ENCODE measurements at places on chromosomes 12 and 14.
A peak's percentile ranks its signal among the peaks of the same experiment; 100 is the strongest.

GRCh38 chr14:74941676-74942097 lies 13.7 kb downstream of the PGF start:
- DNase-seq, result peak; percentile 43

GRCh38 chr14:103699901-103700752 lies 15.1 kb downstream of the XRCC3 start:
- no peak for DNase-seq

- no peak for DNase-seq
Measured at GRCh38 chr12:95343461-95344230, 126.0 kb downstream of the VEZT start.

- no peak for DNase-seq
Measured at GRCh38 chr12:111685322-111685810, 390 bp downstream of the BRAP start.

- peak; percentile 29 for DNase-seq
Measured at GRCh38 chr12:121992059-121992879, 29.4 kb upstream of the BCL7A start.

DNA sequence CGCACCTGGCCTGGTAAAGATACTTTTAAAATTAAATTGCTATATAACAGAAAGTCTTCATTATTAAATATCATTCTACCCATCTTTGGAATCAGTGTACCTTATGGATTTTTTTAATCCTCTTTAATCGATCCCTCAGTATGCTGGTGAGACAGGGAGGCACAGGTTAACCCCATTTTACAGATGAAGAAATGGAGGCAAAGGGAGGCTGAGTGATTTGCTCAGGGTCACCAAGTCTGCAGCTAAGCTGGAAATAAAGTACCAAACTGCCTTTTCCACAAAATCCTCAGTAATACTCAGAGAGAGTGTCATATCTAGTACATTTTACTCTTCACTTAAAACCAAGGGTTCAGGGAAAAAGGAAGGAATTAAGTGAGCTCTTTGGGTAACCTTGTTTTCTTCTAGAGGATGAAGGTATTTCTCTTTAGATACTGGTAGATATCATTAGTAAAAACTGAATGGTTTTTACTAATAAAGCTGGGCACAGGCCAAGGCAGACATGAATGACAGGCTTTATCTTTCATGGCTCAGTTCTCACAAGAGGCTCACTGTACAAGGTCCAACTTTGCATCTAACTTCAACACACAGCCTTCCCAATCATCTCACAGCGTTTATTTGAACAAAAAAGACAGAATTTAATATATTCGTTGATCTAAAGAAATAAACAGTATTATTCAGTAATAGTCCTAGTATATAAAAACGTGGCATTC lies 35.3 kb upstream of the TTC7B start:
- DNase-seq, result no peak

DNA sequence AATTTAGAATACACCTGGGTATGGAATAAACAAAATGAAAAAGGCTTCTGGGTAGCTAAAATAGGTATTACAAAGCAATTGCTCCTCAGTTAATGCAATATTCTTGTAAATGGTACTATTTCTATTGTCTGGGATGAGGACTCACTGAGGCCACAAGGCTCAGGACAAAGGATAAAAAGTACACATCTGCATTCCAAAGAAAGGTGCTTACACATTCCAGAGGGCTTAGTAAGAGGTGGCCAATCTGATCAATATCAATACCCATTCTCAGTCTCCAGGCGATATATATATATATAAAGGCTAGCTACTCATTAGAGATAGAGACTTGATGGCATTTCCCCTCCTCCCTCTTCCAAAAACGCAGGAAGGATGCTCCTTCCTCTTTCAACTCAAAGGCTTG lies 43.8 kb downstream of the ATXN7L3B start:
- DNase-seq, result no peak

DNA sequence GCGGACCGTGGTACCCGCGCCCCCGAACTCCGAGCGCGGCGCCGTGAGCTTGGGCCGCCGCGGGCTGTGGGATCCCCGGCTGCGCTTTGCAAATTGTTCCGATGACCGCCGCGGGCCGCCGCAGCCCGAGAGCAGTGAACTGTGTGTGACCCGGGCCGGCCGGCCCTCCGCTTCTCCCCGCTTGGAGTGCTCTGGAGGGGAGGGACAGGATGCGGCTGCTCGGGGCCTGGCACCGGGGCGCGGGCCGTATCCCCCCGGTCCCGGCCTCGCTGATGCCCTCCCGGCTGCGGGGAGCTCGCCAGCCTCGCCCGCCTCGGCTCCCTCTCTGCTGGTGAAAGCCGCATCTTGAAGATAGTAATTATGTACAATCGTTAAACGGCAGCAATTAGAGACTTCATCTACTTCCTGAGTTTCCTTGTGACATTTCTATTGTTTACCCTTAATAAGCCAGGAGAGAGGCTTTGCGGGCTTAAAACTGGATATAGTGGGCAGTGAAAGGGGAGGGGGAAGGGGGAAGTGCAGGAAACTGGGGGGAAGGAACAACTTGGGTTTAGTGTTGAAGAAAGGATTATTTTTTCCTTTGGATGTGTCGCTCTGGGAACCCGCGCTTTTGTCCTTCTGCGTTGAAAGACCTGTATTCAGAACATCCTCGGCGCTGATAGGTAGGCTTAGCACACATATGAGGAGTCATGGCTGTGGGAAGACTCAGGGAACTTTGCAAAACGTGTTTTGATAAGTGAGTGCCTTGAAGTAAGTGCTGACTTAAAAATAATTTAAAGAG lies 1.2 kb downstream of the PELI2 start:
- DNase-seq, result no peak

- DNase-seq, result no peak
Measured at GRCh38 chr14:92670643-92671366, 77.6 kb downstream of the LGMN start.

- no peak for DNase-seq
Measured at GRCh38 chr12:11758087-11758486, 108.6 kb downstream of the ETV6 start.

DNA sequence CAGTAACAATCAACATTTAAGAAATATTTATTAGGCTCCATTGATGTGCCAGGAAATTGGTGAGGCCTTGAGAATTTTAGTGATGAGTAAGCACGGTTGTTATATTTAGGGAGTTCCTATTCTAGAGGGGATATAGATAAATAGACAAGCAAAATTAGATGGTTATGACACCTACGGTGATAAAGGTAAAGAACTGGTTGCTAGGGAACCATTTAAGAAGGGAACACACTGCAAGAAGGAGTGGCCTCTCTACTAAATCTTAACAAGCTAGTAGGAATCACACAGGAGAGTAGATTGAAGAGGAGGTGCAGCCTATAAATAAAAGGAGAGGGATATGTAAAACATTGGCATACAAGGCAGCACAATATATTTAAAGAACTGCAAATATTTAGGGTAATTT lies 155.2 kb downstream of the LRIG3 start:
- DNase-seq, result no peak

DNA sequence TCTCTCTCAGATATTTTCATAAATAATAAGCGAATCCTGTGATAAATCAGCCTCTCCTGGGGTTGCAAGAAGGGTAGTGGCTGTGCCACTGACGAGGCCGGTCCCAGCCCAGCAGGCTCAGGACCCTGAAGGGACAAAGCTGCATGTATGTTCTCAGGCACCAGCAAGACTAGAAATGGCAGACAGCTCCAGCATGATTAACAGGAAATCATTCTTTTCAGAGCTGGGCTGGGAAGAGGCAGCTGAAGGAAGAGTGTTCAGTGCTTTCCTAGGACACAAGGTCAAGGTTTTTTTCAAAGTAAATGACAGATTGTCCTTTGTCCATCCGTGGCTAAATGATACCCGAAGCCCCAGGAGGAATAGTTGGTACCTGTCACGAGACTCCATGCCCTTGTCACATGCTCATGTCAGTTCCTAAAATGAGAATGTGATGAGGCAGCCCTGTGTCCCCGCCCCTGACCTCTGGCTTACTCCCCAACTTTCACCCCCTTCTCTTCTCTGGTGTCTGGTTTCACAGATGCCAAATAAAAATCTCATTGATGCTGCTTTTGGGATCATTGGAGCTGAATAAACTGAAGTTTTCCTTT lies 65.1 kb downstream of the PPP1R36 start:
- DNase-seq, result no peak

GRCh38 chr14:40232302-40232701 lies 800.1 kb upstream of the FBXO33 start:
- no peak for DNase-seq

DNA sequence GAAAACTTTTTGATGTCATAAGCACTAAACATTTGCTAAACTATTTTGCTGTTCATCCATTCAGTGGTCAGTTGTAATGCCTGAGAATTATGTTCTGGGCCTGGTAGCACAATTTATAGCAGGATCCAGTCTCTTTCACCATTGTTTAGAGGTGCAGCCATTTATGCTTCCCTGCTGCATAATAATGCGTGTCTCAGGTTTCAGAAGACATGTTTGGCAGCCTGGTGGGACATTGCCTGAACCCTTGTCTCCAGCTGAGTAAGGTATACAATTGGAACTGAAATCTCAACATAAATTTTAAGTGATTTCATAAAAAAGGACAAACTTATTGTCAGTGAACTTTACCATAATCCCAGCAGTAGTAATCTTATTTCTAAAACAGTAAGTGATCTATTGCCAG lies 94.8 kb downstream of the POLR3B start:
- no peak for DNase-seq

DNA sequence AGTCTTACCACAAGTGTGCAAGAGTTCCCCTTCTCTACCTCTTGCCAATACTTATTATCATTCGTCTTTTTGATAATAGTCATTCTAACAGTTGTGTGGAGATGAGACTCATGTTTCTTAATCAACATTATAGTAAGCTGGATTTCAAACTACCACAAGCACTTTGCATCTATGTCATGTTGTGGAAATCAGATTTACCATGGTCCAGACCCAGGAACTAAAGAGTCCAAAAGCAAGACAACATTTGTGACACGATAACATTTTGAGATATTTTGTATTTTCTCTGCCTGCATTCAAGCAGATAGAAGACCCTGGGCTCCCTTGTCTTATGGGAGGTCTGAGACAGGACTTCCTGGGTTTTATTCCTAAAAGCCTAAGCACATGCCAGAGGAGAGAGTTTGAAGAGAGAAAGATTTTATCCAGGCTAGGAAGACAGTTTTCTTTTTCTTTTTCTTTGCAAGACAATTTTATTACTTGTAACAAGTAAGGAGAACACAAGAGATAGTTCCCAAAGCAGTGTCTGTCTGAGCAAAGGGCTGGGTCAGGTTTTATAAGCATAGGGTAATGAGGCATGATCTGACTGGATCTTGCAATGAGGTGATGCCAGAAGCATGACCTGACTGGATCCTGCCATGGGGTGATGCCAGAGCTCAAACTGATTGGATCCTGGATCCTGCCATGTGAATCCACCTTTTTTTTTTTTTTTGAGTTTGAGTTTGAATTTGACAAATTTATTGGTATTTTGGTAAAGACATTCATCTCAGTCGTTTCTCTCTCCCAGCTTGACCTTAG lies 180.5 kb upstream of the HMGA2 start:
- DNase-seq, result no peak

- DNase-seq, result no peak
Measured at GRCh38 chr14:30648471-30648870, 26.4 kb downstream of the SCFD1 start.

DNA sequence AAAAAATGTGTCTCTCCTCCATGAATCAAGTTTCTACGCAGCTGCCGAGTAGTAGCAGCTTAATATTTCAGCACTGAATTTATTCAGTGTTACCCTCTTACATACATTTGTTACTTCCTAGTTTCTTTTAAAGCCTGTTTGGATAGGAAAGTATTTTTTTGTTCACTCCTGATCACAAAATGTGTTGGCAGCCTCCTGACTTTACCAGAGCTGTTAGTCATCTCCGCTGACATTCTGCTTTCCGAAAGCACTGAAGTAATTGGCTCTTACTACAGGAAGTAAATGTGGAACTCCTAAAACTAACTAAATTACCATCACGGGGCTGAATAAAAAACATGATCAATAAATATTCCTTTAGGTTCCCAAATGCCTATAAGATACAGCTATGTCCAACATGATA lies 225.5 kb downstream of the EPS8 start:
- no peak for DNase-seq

- DNase-seq, result no peak
Measured at GRCh38 chr12:45130881-45131281, 80.0 kb upstream of the DBX2 start.

- no peak for DNase-seq
Measured at GRCh38 chr14:88034076-88034475, 29.1 kb downstream of the GPR65 start.

DNA sequence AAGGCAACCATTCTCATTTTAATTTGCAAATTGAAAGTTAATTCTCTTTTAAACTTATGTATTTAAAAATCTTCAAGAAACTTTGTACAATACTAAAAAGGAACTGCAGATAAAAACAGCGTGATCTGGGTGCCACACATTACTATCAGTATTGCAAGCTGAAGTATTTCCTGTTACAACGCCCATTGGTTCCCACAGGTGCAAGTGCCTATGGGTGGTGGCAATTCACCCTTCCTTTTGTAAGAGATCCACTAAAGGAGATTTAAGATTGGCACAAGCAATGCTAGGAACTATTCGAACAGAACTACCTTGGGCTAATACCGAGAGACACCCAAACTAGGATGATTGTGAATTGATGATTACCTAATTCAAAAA lies 13.2 kb downstream of the TAOK3 start:
- no peak for DNase-seq

DNA sequence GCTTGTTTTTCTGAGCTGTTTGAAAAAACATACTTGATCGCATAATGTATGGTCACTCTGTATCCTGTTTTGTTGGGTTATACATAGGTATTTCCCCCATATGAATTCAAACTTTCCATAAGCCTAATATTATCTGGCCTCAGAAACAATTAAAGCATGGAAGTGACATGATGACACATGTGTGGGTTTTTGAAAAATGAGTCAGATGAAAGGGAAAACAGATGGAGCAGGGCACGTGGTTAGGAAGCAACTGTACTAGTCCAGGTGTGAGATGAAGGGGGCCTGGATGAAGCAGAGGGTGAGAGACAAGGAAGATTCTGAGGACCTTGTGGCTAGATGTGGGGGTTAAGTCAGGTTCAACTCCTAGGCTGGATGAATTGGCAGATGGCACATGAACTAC lies 92.7 kb upstream of the DNM1L start:
- DNase-seq, result no peak

- DNase-seq, result no peak
Measured at GRCh38 chr12:32467959-32468863, 68.9 kb downstream of the FGD4 start.

DNA sequence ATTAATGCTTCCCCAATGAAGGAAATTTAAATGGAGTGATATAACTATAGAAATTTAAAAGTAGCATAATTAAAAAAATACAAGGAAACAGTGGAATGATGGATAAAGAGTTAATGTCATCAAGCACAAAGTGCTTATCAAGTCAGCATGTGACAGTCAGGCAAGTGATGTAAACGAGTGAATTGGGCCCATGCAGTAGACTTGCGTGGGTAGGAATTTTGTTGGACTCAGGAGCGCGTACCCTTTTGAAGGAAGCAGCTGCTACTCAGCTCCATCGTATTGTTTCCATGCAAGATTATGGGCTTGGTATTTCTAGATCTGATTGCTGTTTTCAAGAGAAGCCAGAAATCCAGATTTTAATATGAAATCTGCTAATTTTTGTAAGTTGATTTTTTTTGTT lies 4.4 kb upstream of the DYRK4 start:
- DNase-seq, result no peak

All from stimulated activated CD8-positive, alpha-beta memory T cell treated with anti-CD3 and anti-CD28 coated beads, Interleukin-7, amount 100 ng/mL, for 4 hours (primary cell).